ENCODE measurements at places on chromosomes 6 and 20.

DNA sequence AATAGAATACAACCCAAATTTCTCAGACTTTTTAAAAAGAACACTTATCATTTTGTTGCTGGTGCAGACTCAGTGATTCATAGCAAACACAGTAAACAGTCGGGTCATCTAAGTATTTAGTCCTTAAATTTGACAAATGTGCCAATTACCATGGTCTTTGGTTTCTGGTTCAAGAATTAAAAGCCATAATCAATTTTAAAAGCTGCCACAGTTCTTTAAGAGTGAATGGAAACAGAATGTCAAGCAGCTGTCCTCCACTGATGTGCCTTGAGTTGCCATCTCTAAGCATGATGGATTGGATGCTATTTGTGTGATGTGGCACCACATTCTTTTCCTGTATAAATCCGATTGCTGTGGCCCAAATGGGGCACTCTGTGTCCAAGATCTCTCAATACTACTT is 67.2 kb upstream of the MLIP start:
- no peak for DNase-seq

- DNase-seq = peak; percentile 7
Observed at GRCh38 chr6:28789553-28790083, 134.2 kb downstream of the TRIM27 start.

GRCh38 chr6:155882527-155883333 is 427.1 kb upstream of the NOX3 start:
- no peak for DNase-seq

DNA sequence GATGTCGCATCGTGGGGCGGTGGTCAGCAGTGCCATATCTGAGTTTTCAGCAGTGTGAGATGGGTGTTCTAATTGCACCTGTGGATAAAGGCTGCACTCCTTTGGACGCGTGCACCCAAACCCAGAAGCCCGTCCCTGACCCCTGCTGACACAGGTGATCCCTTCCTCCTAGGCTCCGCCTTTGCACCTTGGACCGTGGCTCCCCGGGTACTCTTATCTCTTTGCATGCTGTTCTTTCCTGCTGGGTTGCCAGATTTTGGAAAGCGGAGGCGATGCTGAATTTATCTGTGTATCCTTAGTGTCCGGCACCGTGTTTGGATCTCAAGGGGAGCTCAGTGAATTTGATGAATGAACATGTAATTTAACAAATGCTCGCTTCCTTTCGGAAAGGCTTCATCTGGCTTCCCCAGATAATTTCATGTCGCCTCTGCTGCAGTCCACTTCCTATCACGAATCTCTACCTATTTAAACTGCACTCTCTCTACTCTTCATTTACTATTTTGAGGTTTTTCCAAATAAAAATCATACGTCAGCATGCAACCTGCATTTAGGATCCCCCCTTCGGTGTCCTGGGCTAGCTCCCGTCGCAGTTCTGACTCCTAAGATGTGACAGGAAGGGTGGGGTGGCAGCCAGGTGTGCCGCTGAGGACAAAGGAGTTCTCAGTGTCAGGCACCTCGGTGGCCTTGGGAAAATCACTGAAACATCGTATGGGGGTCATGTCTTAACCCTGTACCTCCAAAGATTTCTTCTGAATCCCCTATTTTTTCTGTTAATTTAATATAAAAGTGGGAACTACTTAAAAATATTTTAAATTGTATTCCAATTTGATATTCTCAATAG is 753 bp upstream of the PERP start:
- peak; percentile 67 for DNase-seq

GRCh38 chr6:158808941-158809678 is 10.1 kb downstream of the EZR start:
- peak; percentile 14 for DNase-seq

DNA sequence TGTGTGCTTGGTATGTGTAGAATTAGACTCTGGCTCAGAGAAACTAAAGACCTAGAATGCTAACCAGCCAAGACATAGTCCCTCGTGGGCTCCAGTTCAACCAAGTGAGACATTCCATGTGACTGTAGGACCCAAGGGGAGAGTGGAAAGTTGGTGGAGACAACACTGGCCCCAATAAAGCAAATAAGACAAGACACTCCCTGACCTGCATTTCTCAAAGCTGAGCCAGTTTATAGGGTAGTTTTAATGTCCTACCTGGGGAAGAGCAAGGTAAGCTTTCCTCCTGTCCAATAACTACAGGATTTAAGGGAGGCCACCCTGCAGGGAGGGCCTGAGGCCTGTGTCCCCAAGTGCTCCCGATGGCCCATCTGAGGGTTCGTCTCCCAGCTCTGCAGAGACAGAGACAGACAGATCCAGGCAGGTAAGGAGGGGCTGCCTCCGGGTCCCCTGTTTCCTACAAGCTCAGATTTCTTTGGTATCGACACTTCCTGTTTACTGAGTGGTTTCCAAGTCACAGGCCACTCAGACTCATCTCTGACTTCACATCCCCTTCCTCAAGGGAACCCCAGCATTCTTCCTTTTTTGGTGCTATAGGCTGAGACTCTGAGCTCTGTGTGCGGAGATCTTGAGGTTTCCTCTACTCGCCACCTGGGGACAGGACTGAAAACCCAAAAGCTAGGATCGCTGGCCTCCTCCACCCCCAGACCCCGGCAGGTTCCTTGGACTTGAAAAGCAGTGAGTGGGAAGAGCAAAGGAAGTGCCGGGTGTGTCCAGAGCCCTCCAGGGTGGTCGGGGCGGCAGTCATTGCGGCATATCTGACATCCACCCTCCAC is 92.4 kb downstream of the PRND start:
- DNase-seq = no peak

DNA sequence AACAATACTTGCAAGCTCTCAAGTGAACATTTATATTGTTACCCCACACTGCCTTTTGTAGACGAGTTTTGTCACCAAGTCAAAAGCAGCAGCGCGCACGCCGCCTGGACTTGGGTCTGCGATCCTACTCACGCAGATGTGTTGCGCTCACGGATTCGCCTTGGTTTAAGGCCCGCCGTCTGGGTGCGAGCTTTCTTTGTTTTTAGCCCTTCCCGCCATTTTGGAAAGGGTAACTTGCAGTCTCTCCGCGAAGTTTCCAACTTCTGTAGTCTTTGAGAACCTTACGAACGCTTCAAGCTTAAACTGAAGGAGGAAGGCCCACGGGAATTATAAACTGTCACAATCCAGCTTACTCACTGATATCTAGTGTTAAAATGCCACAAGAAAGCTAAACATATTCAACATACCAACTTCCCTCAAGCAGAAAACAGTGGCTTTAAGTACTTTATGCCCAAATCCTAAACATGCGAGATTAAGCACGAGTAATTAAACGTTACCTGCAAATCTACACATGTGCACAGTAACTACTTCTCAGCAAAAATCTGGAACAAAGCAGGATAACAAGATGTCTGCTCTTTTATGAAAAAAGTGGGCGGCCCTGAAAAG is 80.4 kb upstream of the BTN3A2 start:
- peak; percentile 63 for DNase-seq

- peak; percentile 39 for DNase-seq
Observed at GRCh38 chr20:13102694-13103093, 93.9 kb downstream of the SPTLC3 start.

- no peak for DNase-seq
Observed at GRCh38 chr6:2492686-2493523, 247.5 kb upstream of the GMDS start.

- DNase-seq = no peak
Observed at GRCh38 chr6:107699254-107699653, 124.9 kb downstream of the SCML4 start.

DNA sequence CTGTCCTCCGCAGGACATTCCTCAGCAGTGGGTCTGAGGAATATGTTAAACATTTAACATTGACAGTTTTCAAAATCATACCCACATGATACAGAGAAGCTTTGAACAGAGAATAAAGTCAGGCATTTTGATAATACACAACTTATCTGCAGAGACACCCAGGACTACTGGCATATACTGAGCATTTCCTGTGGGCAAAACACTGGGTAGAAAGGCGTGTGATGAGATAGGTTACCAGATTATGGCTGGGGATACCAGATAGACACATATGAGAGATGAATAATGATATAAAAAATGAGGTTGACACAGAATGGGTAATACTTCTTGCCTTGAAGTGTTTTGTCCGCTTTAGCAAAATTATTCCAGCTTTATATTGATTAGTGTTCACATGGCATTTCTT is 31.4 kb upstream of the TRIM26 start:
- no peak for DNase-seq

DNA sequence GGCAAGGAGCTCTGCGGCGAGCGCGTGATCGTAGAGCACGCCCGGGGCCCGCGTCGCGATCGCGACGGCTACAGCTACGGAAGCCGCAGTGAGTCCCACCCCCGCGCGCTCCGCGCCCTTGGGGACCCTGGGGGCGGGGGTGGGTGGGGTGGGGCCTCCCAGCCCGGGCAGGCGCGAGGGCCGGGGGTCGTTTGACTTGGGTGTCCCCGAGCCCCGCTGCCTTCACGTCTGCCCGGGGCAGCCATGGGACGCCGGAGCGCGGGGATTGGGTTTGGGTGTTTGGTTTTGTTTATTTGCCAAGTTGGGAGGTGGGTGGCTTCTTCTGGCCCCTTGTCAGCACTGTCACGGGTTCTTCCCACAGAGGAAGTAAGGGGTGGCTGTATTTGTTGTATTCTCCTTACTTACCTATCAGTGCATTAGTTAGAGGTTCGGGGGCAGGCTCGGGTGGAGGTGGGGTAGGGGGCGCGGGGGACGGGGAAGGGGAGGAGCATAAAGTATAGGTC is 777 bp downstream of the SRSF6 start:
- no peak for DNase-seq

- DNase-seq = no peak
Observed at GRCh38 chr20:57993716-57994431, 234.6 kb downstream of the ANKRD60 start.

- peak; percentile 91 for DNase-seq
Observed at GRCh38 chr6:35731736-35732532, 4.9 kb upstream of the ARMC12 start.

GRCh38 chr20:43459022-43459942 is 1.6 kb downstream of the SRSF6 start:
- no peak for DNase-seq

DNA sequence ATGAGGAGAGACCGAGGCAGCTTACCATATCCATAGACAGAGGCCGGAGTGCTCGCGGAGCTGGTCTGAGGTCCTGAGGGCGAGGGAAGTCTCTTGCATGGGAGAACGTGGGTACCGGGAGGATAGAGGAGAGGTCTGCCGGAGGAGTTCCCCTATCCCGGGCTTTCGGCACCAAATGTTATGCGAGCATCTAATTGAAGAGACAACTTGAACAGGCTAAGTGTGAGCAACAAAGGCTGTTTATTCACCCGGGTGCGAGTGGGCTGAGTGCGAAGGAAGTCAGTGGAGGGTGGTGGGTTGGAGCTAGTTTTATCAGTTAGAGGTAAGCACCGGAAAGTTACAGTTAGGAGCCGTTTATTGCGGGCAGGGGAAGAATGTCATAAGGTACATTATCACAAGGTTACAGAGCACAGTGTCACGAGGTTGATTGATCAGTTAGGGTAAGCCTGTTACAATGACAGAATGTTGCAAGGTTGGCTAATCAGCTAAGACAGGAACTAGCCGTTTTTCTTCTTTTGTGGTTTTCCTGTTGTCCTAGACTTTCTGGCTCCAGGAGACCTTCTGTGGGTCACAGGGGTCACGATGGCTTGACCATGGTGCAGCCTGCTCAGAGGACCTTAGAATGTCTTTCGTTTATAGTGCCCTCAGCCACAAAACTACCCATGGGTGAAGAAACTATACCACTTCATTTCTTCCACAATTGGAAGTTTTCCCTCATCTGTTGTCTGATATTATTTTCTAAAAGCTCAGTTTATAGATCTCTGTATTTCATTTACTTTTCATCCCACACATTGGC is 746.0 kb upstream of the ADGRB3 start:
- DNase-seq = no peak

GRCh38 chr6:170058878-170059485 is 231.9 kb downstream of the DLL1 start:
- no peak for DNase-seq

DNA sequence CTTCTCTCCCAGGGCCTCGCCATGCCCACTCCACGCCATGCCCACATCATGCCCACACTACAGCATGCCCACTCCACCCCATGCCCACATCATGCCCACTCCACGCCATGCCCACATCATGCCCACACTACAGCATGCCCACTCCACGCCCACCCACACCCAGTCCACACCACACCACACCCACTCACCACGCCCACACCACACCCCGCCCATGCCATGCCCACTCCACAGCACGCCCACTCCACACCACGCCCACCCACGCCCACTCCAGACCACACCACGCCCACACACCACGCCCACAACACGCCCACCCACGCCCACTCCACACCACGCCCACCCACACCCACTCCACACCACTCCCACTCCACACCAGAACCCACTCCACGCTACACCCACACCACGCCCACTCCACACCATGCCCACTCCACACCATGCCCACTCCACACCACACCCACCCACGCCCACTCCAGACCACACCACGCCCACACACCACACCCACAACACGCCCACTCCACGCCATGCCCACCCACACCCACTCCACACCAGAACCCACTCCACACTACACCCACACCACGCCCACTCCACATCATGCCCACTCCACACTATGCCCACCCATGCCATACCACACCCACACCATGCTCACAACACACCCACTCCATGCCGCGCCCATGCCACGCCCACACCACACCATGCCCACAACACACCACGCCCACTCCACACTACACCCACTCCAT is 88.6 kb downstream of the ERMARD start:
- DNase-seq = no peak

GRCh38 chr20:47686545-47686944 is 98.7 kb downstream of the SULF2 start:
- no peak for DNase-seq

- DNase-seq = no peak
Observed at GRCh38 chr6:80959034-80959433, 793.4 kb downstream of the TENT5A start.

- DNase-seq = no peak
Observed at GRCh38 chr6:107128175-107128574, 12.9 kb upstream of the BEND3 start.

- no peak for DNase-seq
Observed at GRCh38 chr6:132365281-132365907, 35.9 kb downstream of the MOXD1 start.

DNA sequence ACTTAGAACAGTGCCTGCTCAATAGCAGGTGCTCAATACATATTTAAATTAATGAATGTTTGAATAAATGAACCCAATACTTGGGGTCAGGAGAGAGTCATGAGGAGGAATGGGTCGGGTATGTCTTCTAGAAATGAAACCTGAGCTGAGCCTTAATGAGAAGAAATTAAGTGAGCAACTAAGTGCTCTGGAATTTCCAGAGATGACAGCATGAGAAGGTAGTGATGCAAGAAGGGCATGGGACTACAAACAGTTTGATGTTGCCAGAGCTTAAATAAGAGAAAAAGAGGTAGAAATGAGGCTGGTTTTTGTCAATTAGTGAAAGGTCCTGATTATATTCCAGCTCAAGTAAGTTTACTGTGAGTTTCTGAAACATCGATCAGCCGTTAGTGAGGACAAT is 82.9 kb downstream of the PDE10A start:
- DNase-seq = no peak

GRCh38 chr20:38043512-38044300 is 10.2 kb downstream of the RPRD1B start:
- no peak for DNase-seq

- DNase-seq = peak; percentile 25
Observed at GRCh38 chr20:50445354-50446151, 64.6 kb upstream of the PTPN1 start.

- DNase-seq = no peak
Observed at GRCh38 chr6:166500246-166500645, 86.2 kb downstream of the RAMACL start.
